Sigmoid colon (tissue), 7 donors: ENCODE measurements at places on chromosomes 12 and 14.

DNA sequence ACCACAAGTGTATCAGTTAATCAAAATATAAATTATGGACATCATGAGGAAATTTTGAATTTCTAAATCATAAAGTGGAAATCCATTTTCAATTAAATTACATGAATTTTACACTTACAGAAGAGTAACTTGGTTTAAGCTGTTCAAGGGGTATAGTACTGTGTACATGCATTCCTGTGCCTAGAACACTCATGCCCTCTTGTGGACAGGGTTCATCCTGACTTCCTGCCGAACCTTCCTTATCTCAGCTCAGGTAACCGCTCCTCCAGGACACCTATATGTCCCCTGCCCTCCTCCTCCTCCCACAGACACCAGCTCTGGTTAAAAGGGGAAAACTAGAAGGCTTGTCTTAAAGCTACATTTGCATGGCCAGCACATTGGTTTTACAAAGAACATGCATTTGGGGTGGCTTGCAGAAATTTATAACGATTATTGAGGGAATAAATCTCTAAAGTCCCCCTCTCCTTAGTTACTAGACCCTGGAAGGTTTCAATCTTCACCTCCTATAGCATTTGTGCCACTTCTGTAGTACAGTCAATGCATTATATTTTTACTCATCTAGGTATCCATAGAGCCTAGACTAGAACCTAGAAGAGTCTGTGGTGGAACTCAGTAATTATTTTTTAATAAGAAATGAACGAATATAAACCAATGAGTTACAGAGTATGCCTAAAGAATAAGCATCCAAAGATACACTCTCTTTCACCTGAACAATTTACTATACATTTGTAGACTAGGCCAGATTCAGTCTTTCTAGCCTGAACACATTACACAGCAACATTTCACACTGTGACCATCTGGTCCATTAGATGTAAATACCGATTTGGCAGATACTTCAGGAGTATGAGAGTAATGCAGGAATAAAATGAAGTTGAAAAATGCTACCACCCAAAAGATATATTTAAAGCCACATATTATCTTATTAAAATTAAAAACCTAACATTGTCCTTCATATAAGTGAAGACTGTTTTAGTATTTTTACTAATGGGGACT is 345.6 kb downstream of the PAWR start:
- H3K36me3 ChIP-seq = no peaks in the 10 kb centered on the region
- no peaks in the 10 kb centered on the region for H3K27me3 ChIP-seq
- no peak overlapping the region for H3K4me3 ChIP-seq
- H3K27ac ChIP-seq = no peak overlapping the region
- H3K4me1 ChIP-seq = no peaks in the 10 kb centered on the region
- DNase-seq = no peak

DNA sequence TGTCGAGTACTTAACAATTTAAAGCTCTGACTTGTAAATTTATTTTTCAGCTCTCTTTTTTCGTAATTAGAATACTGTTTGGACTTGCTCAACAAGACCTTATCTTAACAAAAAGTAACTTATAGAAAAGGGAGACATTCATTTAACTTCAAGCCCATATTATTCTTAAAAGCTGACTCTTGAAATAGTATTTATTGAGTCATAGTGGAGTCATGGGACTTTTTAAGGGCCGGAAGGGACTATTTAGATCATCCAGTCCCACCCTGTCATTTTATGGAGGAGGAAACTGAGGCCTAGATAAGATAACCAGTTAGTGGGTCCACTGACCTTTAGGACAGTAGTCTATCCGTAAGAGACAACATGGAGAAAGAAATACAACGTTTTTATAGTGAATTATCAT is 1.5 kb downstream of the RAP1B start:
- H3K4me1 ChIP-seq = peaks cover 49% of the 10 kb centered on the region
- no peaks in the 10 kb centered on the region for H3K36me3 ChIP-seq
- H3K27ac ChIP-seq = peak overlapping the region; percentile 99
- peak overlapping the region; percentile 90 for H3K4me3 ChIP-seq
- no peaks in the 10 kb centered on the region for H3K27me3 ChIP-seq

DNA sequence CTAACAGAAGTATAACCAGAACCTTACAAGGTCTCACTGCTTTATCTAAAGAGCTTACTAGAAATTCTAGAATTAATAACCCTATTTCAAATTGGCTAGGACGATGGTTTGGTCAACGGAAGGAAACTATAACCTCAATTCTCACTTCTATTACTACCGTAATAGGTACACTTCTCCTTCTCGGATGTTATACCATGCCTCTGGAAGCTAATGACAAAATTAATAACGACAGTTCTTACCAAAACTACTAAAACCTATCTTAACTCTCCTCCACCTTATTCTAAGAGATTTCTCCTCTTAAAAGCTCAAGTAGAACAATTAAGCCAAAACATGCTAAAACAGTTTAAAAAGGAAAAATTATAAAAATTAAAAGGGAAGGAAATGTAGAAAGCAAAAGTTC is 23.7 kb upstream of the UBC start:
- peak overlapping the region; percentile 46 for H3K4me3 ChIP-seq
- no peaks in the 10 kb centered on the region for H3K4me1 ChIP-seq
- H3K27me3 ChIP-seq = no peaks in the 10 kb centered on the region
- no peak for DNase-seq

DNA sequence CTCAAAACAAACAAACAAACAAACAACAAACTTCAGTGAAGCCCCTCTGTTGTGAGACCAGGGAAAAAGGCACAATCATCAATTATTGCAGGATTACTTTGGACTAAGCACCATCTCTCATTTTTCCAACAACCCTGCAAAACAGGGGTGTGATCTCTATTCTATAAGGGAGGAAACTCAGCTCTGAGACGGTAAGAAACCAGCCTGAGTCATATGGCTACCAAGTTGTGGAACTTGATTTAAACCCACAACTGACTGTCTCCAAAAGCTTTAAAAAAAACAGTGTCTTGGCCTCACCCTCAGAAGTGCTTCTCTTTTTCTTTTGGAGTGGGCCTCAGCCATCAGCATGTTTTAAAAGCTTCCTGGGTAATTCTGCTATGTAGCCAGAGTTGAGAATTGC is 49.8 kb downstream of the RIN3 start:
- H3K4me1 ChIP-seq = peaks cover 37% of the 10 kb centered on the region
- H3K36me3 ChIP-seq = peaks cover 44% of the 10 kb centered on the region
- peak overlapping the region; percentile 67 for H3K27ac ChIP-seq
- no peak for DNase-seq
- H3K4me3 ChIP-seq = no peak overlapping the region

DNA sequence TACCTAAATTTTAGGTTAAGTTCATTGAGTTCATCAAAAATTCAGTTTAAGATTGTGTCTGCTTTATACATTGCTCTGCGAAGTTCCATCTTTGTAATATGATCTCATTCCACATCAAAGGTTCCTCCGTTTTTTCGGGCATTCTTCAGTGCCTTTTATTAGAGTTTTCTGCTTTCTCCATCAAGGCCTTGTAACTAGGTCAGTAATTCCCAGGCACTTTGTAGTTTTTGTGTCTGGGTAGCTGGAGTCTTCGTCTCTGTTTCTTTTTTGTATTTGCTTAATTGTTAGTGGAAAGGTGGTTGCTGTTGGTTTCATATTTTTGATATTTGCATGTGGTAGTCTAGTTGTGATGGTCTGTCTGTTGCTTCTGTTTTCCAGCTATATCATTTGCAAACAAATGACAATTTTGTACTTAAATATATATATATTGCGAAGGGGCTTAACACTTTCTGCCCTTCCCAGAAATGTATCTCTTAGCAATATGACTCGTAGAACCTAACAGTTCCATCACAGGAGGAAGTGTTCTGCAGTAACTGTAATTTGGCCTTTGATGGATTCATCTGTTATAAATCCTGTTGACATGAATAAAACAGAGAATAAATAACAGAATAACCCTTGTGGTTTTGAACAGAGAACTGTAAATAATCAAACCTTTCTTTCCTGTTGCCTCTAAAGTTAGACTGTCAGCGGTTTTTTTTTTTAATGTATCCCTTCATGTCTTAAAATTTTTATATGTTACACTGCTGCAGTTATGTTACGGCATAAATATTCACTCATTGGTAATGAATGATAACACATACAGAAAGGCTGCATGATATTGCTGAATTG is 88.4 kb upstream of the DYNC1H1 start:
- peak overlapping the region; percentile 85 for H3K27ac ChIP-seq
- no peak for DNase-seq
- peak overlapping the region; percentile 3 for H3K4me3 ChIP-seq
- peaks cover 56% of the 10 kb centered on the region for H3K4me1 ChIP-seq

DNA sequence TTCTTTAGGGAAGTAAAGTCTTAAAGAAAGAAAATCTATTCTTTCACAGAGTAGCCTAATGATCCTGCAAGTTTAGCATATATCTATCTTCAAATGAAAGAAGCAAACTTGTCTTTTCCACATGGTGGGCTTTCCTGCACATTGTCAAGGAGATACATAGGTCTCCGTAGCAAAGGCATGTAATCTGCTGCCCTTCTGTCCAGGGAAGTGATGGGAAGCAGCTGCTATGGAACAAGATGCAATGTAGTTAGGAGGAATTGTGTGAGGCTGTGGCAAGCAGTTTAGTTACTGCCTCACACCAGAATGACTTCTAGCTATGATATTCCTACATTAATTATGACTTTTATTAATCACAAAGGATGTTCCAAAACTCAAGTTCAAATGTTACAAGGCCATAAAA is 174.4 kb downstream of the PDZRN4 start:
- no peak overlapping the region for H3K4me3 ChIP-seq
- no peak overlapping the region for H3K27ac ChIP-seq
- peaks cover 14% of the 10 kb centered on the region for H3K4me1 ChIP-seq
- H3K36me3 ChIP-seq = no peaks in the 10 kb centered on the region
- DNase-seq = no peak
- H3K27me3 ChIP-seq = no peaks in the 10 kb centered on the region
